ENCODE measurements at places on chromosomes 1 and 21. TPM values are rescaled to one million over a fixed set of nuclear protein-coding genes. Genes with fewer than 3 reads are reported as not detected.

TMEM82 gene
- total RNA-seq, result not detected

GBP7 gene
- not detected for total RNA-seq

SYNJ1 gene
- 5.5 TPM for total RNA-seq

KCNJ6 gene
- not detected for total RNA-seq

ARHGEF10L gene
- total RNA-seq, result 2.6 TPM

B4GALT2 gene
- 87.5 TPM for total RNA-seq

NES gene
- 0.48 TPM for total RNA-seq

DNA sequence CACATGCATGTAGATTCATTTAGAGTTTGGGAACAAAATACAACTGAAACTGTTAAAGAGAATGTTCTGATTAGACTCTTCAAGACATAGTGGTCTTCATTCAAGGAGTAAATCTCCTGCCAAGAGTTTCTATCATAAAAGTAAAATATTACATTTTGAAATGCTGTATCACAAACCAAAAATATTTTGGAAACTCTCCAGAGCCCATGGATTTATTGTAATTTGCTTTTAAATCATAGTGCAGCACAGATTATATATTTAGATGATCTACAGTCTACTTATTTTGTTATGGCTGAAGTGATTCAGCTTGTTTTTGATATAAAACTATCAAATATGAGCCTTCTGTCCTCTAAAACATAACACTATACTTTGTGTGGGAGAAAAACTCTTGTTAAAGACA is 105.3 kb downstream of the DISP1 start:
- no peak for DNase-seq

GRCh38 chr1:174406421-174406820 is 41.3 kb upstream of the GPR52 start:
- DNase-seq, result no peak

- no peak for DNase-seq
Measured at GRCh38 chr1:47926461-47926999, 70.7 kb downstream of the TRABD2B start.

GRCh38 chr1:216533776-216534175 is 110.5 kb upstream of the USH2A start:
- no peak for DNase-seq

DNA sequence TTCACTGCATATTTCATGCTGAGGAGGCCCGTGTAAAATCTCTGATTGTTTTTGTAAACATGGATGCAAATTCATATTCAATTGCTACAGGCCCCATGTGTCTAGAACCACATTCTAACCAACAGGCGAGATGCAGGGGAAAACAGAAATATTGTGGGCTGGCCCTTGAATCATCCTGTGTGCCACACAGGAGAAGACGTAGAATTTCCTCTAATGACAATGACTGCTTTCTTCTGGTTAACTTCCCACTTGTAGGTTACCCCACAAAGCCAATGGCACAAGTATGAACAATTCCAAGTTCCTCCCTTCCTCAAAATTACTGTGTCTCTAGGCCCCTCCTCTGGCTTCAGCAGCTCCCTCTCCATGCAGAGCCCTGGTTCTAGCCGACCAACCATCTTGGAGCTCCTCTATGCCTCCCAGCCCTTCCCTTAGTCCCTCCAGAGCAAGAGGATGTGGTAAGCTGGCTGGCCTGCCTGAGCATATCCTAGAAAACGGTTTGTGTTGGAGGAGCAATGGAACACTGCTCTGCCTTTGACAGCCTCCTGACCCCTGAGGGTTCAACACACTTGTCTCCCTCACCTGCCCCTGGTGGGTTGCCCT is 205.2 kb downstream of the HS2ST1 start:
- DNase-seq, result no peak

DNA sequence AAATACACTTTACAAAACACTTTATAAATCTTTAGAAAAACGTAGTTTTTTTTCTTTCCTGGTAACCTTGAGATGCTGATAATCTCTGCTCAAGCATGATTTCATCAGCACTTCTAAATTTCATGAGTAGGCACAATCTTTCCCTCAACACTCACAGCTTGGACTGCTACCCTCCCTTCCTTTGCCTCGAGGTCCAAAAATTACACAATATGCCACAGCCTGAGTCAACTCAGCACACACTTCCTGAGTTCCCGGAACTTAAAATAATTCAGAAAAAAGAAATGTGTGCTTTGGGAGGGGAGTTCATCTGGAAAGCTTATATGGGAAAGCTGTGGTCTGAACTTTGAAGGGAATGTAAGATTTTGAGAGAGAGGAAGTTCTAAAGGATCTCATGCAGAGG is 5.9 kb downstream of the CLCA2 start:
- DNase-seq, result peak; percentile 94

DNA sequence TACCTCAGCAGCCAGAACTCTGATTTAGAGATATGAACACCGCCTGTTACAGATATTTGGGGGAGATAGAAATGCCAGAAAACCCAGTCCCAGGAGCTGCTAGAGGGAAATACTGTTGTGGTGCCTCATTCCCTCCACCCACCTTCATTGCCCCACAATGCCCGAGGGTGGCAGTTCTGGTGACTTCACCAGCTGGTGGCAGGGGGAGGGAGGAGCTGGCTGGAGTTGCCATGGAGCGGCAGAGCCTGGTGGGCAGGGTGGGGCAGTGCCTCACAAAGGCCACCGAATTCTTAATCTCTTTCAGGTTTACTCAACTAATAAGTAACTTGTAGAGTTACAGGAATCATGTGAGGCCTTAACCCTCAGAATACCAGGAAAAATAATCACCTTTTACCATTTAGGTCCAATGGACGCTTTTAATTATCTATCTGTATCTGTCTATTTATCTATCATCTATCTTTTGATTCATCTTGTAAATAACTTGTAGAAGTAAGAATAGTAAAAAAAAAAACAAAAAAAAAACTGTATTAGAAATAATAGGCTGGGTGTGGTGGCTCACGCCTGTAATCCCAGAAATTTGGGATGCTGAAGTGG is 11.7 kb upstream of the S100A11 start:
- peak; percentile 94 for DNase-seq

- no peak for DNase-seq
Measured at GRCh38 chr21:31838586-31839355, 34.0 kb upstream of the HUNK start.

DNA sequence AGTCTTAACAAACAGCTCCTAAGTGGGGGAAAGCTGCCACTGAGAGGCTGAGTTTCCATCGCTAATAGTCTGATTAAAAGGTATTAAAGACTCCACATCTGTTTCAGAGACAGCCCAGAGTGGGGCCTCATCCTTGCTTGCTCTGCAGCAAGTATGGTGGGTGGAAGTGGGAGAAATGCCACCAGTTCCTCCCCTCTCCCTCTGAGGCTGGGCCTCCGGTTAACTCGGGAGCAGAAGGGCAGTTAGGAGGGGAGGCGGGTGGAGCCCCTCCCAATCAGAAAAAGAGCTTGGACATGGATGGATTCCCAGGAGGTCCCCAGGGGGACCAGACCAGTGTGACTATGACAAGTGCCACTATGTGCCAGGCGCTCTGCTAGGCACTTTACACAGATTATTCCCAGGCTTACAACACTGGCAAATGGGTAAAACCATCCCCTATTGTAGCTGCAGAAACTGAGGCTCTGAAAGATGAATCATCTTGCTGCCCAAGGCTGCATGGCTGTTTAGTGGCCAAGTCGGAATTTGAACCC is 11.4 kb upstream of the ASCL5 start:
- no peak for DNase-seq

- DNase-seq, result no peak
Measured at GRCh38 chr1:12326986-12327385, 97.2 kb downstream of the VPS13D start.

- peak; percentile 27 for DNase-seq
Measured at GRCh38 chr1:206725109-206725963, 40.6 kb downstream of the MAPKAPK2 start.

GRCh38 chr1:238639861-238640260 is 746.5 kb upstream of the CHRM3 start:
- DNase-seq, result no peak

DNA sequence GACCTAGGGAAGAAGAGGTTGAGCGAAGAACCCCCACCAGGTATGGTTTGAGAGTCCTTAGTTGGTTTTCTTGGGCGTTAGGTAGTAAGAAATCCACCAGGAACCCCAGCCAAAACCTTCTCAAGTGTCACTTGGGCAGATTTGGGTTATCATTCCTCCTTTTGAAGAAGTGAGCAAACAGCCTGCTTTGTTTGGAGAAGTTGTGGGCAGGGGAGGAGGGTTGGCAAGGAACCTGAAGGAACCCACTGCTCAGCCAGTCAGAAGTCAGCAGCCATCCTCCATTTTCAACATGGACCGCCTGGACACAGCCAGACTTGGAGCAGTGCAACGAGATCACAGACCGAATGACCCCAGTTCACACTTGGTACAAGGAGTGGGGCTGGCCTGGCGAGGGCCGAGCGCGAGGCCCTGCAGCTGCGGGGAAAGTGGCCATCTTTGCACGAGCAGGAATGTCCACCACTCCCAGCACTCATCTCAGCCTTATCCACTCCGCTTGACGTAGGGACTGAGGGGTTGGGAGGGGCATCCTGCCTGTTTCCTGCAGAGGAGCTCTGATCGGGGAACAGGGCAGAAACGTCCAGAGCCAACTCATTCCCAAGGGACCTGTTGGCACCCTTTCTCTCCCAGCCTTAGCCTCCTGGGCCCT is 7.2 kb downstream of the ADPRS start:
- no peak for DNase-seq

DNA sequence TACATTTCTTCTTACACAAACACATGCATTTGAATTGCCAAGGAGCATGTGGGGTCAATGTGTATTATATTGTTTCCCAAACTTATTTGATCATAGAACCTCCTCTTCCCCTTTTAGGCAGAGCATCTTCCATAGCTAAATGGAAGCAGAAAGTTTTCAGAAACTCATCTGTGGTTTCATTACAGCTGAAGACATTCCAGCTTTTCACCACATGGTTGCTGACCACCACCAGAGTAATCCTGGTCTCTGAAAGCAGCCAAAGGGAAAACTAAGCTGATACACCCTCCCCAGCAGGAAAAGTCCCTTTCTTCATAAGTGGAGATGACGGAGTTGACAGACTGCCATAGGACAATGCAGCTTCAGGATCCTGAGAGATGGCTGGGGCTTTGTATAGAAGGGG is 30.2 kb upstream of the OTUD3 start:
- DNase-seq, result no peak

- no peak for DNase-seq
Measured at GRCh38 chr1:43455213-43455889, 1.6 kb upstream of the HYI start.

DNA sequence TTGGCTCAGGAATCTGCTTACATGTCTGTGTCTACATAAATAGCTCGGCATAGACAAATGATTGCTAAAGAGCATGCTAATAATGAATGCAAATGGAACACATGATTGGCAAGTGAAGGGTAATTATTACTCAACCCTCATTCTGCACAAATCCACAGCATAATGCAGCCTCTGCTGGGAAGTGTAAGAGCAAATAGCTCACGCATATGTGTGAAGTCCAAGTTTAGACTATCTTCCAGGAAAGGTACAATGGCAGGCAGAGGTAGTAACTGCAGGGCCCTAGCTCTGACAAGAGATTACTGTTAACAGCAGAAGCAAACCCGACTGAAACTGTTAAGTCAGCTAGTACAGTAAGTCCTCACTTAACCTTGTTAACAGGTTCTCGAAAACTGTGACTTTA is 7.0 kb upstream of the IL6R start:
- DNase-seq, result no peak

DNA sequence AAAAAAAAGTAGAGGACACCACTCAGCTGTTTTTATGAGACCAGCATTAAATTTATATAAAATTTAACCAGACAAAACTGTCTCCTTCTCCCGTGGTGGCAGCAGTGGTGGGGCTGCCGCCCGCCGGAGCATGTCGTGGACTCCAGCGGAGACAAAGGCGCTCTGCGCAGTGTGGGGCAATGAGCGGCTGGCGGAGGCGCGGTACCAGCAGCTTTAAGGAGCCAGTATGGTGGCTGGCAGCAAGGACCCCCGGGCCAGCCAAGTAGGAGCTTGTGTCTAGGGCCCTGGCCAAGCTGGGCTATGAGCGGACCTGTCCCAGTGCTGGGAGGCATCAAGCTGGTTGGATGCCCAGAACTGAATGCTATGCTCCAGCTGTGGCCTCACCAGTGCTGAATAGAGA is 2102.9 kb downstream of the NCAM2 start:
- DNase-seq, result no peak

- no peak for DNase-seq
Measured at GRCh38 chr21:45613881-45614280, 29.6 kb upstream of the PCBP3 start.
